Inflammatory macrophage treated with lipopolysaccharide for 4 hours (primary cell): ENCODE measurements at places on chromosomes 2 and 18.

DNA sequence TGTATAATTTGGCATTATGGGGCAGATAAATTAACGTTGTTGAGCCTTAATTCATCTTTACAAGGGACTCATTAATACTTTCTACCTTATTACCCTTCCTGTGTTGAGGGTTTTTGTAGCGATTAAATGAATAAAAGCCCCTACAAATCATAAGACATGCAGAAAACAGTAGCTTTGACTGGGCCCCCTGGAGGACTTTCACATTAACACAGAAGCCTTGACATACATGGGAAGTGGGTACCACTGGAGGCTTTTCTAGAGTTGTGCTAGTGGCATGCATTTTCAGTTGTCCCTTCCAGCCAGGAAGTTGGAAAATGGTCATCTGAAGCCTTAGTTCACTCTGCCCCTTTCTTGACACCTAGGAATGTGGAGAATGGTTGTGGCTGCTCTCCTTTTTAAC, 30.2 kb downstream of the MTA3 start:
- DNase-seq: no peak

GRCh38 chr2:5442736-5443135, 249.4 kb upstream of the SOX11 start:
- no peak for DNase-seq

DNA sequence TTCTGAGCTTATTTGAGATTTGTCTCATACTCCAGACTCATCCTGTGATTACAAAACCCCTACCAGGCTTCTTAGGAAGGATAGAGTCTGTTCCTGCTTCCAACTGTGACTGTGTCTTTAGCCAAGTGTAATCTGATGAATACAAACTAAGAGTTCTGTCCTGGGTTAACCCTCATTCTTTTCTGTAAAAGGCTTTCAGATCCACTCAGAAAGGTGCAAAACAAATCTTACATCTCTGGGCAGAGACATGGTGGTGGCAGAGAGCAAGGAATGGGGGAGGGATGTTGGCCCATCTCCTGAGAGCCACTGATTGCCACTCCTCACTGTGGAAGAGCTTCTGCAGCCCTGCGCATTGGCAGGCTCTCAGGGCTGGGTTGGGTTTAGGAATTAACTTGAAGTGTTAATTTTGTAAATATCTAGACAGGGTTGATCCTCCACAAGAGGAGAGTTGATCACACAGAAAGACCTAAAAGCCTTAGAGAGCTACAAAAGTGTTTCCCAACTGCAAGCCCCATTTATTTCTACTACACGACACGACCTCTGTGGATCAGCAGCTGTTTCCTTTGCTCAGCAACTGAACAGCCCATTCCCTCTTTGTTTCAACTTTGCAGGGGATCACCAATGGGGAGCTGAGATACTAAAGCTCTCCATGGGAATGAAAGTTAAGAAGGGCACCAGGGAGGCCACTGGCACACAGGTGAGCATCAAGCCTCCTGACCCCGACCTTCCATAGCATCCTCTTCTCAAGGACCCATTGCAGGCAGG, 23.7 kb upstream of the SPTBN1 start:
- DNase-seq: no peak

DNA sequence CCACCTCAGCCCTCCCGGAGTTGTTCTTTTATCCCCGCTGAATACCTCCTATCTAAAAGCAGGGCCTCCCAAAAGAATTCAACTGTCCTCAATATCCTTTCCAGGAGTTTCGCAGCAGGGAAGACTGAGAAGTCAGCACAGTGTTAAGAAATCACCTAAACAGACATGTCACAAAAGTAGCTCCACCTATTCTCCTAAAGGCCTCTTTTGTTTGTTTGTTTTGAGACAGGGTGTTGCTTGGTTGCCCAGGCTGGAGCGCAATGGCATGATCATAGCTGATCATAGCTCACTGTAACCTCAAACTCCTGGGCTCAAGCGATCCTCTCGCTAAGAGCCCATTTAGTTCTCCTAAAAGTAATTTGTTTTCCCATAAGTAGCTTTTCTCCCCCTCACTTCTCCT, 53.8 kb downstream of the TEX44 start:
- DNase-seq: no peak

GRCh38 chr2:65370387-65371073, 61.9 kb downstream of the SPRED2 start:
- no peak for DNase-seq

DNA sequence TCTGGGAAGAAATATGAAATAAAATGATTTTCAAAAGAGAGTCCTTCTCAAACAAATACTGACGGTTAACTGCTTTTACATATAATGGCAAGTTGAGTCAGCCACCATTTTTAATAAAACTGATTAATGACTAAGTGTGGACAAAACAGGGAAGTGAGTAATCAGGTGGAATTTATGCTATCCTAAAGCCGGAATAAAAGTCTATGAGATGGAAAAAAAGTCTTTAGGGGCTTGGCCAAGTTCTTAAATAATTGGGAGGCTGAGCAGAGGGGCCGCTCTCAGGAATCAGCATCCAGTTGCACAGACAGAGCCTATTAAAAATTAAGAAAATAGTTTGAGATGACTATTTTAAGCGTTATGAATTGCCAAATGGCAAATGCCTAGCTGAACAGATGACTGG, 58.6 kb upstream of the AFF3 start:
- DNase-seq: no peak

DNA sequence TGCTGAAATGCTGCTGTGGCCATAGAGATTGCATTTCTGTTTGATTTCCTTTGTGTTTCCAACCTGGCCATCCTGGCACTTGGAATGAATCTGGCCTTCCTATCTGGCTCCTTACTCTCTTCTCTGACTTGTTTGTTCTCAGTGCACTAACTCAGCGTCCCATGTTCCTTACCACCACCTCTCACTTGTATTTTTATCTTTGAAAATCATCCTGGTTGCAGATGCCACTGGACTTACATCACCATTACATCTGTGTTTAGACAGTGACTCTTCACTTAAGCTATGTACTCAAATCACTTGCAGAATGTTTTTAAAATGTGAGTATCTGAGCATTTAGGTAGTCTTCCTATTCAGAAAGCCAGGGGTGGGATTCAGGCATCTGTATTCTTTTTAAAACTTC, 239.5 kb downstream of the WDR7 start:
- no peak for DNase-seq

GRCh38 chr2:142586693-142587580, 290.5 kb upstream of the KYNU start:
- peak; percentile 5 for DNase-seq

- no peak for DNase-seq
These were observed 687.8 kb upstream of the KLHL29 start for GRCh38 chr2:22697054-22697788.

GRCh38 chr2:20617081-20617575, 33.8 kb downstream of the HS1BP3 start:
- DNase-seq: no peak

DNA sequence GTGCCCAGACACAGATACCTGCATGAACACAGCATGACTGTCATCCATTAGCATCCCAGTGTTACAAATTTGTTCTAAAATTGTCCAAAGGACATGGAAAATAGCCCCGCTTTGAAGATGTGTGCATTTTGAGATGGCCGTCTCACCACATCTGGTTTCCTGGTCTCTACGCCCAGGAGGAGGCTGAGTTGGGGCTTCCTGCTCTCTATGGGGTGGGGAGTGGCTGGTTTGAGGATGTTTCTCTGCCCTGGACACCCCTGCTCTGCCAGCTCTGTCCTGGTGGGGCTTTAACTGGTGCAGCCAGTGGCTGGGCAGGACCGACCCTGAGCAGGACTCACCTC, 74.6 kb upstream of the SMAD7 start:
- no peak for DNase-seq

GRCh38 chr2:192749611-192750200, 555.0 kb upstream of the TMEFF2 start:
- DNase-seq: no peak

DNA sequence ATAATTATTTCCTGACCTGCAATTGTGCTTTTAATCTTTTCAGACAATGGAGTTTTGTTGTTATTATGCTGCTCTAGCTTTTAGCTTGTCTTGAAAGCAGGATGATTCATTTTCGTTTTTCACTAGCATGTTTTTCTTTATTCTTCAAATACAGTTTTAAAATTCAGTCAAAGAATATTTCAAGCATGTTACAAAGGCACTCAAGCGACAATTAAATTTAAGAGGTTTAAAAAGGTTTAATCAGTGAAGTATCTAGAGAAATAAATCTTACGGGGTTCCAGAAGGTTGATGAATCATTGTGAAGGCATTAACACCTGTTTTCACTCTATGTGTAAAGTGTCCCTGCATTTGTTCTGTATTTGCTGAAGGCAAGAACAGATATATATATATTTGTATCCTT, 390.7 kb upstream of the TMEFF2 start:
- no peak for DNase-seq

DNA sequence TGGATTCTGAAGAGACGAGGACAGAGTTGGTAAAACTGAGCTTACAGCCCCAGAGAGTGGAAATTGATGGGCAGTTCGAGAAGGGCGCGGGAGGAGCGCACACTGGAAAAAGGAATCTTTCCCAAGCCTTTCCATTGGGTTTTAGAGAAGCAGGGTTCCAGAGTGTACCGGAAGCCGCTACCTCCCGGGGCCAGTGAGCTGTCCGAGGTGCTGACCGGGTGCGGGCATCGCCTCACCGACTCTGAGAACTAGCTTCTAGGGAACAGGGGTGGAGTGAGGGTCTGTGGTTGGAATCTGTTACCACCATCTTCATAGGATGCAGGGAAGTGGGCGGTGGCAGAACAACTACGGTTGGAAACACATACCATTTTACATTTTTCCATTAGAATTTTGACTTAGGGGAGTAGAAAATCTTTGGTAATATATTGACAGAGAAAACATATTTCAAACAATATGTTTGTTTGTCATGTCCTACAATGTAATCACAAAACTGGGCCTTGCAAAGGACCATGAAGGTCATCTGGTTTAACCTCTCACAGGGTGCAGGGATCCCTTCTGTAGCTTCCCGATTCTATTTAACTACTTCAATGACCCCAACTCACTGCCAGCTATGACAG, 724 bp downstream of the NMS start:
- DNase-seq: no peak

DNA sequence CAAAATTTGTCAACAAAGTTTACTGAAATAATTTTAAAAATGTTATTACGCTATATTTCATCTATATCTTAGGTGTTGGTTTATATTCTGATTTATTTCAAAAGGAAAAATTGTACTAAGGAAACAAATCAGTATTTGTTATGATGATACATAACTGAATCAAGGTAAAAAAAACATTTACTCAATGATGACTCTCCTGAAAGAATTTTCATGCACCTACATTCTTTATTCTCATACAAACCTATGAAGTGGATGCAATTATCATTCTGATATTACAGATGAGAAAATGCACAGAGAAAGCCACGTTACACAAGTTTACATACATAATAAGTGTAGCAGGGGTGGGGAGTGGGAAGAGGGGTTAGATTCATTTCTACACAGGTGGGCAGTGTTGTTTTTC, 422.4 kb downstream of the DSEL start:
- DNase-seq: no peak

DNA sequence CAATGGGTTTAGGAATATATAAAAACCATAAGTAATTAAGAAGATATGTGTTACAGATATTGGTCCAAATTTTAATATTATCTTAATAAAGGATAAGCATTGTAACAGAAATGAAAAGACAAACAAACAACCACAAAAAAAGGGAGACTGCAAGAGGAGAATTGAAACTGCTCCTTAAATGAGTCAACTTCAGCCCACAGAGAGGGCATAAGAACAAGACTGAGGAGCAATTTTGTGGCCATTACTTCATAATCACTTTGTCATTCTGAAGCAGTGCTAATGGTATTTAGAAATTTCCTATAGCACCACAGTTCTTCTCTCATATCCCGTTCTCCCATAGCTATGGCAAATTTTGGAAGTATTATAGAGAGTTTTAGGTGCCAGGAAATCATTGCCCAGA, 193.2 kb upstream of the HNMT start:
- peak; percentile 12 for DNase-seq

DNA sequence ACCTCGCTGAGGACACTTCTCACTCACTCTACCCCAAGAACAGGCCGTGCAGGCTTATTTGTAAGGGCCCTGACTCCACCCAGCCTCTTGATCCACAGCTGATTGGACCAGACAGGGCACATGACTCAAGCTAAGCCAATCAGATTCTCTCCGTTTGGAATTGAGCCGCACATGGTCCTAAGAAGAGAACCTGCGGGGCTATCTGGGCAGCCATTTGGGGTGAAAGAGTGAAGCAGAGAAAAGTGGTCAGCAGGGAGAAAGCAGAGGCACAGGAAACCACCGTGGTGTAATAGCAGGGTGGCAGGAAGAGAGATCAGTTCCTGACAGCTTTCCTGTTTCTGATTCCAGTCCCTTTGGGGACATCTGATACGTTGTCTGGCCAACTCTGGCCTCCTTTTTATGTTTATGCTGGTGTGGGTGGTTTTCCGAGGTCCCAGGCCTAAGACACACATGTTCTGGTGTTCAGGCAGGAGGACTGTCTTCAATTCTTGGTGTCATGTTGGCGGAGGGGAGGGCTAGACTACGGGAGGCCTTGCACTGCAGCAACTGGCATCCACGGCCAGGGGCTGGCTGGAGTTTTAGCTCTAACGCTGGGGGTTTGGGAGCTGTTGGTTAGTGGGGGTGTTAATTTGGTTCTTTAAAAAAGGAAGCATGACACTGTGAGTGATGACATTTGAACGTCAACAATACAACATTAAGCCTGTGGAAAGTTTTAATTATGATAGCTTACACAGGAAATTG, 26.1 kb upstream of the SPTBN1 start:
- no peak for DNase-seq
